ENCODE measurements at places on chromosomes 11 and 22. TPM values are rescaled to one million over a fixed set of nuclear protein-coding genes. Genes with fewer than 3 reads are reported as not detected.

The TSSC4 gene
- polyA plus RNA-seq = 29.1 TPM

The C11orf16 gene
- 0.05 TPM for polyA plus RNA-seq

The OR10G8 gene
- not detected for polyA plus RNA-seq

The HSPB2 gene
- polyA plus RNA-seq = not detected

The ZNRD2 gene
- 123 TPM for polyA plus RNA-seq

The OR8B8 gene
- not detected for polyA plus RNA-seq

The APOA5 gene
- not detected for polyA plus RNA-seq

Measured in K562 (cell line).